Spinal cord (tissue), 10 donors: ENCODE measurements at places on chromosomes 11 and 22.

GRCh38 chr22:47100646-47101200, 338.3 kb downstream of the TBC1D22A start:
- no peak for DNase-seq

- no peak for DNase-seq
Measured at GRCh38 chr11:113690619-113691569, 15.2 kb downstream of the TMPRSS5 start.

DNA sequence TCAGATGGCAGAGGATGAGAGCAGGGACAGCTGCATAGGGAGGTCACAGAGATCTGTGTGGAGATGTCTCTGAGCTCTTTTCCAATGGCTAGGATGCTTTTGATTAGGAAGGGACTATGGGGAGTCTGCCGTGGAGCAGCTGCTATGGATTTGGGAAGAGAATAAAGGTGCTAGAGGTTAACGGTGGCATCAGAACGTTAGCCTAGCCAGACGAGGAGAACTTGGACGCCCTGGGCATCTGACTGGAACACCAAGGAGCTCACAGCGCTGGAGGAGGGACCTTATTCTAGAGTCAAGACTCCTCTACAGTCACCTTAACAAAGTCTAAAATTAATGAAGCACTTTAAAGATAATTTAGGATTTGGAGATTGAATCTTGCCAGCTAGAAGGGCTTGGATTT, 157.2 kb upstream of the B3GAT1 start:
- DNase-seq: no peak

GRCh38 chr11:94310191-94310875, 6.0 kb downstream of the IZUMO1R start:
- no peak for DNase-seq

- DNase-seq: peak; percentile 72
Measured at GRCh38 chr11:78646564-78647185, 72.0 kb upstream of the NARS2 start.

DNA sequence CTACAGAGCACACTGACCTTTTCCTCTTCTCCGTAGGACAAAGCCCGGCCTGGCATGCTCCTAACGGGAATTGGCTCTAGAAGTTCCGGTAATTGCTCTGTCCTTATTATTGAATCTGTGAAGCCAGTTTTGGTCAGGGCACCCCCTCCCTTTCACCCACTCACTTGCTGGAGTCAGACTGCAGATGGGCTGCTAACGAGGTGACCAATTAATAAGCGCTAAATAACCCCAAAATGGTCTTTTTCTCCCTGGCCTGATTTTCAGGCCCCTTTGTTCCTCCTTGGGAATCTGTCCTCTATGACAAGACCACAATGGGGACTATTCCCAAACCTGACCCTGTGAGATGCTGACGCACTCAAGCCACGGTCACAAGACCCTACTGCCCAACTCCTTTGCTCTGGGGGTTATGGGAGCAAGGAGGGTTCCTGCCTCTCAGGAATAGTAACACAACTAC, 610.0 kb upstream of the CADM1 start:
- DNase-seq: peak; percentile 53

DNA sequence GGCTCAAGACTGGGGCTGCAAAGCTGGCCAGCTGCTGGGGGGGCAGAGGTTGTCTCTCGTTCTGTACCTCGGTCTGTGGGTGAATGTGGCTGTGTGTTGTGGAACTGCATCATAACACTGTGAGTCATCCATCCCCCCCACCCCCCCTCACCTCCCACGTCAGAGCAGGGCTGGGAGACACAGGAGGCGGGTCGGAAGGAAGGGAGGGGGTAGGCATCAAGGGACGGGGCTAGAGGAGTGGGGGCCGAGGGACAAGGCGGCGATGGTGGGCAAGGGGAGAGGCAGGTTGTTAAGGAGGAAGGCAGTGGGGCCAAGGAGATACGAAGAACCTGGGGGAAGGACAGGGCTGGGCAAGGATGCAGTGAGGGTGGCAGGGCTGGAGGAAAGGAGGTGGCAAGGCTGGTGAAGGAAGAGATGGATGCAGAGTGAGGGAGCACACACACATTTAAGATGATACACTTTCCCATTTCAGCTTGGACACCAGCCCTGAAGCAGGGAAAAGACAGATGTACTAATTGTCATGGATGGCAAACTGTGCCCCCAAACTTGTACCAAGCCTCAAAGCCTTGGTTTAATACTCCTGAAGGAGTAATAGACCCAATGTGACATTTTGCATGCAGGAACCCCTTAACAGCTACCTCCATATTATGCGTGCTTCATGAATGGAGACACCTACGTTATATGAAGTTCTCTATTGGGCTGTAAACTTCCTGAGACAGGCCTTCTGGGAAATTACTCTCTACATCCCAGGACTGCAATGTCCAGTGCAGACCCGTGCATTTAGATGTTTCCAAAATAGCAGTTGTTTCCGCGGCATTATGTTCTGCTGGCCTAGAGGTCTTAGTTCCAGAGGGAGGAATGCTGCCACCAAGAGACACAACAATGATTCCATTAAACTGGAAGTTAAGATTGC, at the start of gene YPEL4:
TSS of gene YPEL4 (minus strand) at position 87 of the 913 bp plus-strand sequence. CDS start 2,805 bp downstream, outside the sequence.
- DNase-seq: peak; percentile 93

GRCh38 chr11:12906501-12906900, 102.6 kb upstream of the RASSF10 start:
- DNase-seq: no peak

GRCh38 chr11:119414321-119414720, 8.7 kb downstream of the THY1 start:
- no peak for DNase-seq
